ENCODE measurements at places on chromosomes 7 and 10.

GRCh38 chr10:52452600-52453493, 138.8 kb downstream of the DKK1 start:
- no peak for DNase-seq

DNA sequence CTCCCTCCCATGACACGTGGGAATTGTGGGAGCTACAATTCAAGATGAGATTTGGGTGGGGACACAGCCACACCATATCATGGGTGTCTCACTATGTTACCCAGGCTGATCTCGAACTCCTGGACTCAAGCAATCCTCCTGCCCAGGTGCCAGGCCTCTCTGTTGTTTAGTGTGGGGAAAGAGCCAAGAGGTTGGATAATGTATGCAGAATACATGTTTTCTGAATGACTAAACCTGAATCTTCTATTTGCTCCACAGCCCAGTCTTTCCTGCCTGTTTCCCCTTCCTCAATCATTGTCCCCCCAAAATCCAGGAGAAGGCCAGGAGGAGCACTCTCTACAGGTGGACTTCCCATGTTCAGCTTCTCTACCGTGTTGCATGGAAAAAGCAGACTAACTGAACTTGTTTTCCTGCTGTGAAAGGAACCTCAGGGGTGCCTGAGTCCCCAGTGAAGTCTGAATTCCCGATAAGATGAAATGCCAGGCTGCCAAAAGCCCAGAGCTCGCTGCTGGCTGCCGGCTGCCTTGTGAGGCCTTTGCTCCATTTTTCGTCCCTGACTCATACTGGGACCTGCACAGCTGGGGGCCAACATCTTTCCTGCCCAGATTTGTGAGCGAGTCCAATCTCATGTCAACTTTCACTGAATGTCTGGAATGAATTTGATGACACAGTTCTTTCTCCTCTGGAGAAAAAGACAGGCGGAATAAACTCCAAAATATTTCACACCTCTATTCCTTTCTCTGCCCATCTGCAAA, 588.0 kb downstream of the CALN1 start:
- DNase-seq: no peak

DNA sequence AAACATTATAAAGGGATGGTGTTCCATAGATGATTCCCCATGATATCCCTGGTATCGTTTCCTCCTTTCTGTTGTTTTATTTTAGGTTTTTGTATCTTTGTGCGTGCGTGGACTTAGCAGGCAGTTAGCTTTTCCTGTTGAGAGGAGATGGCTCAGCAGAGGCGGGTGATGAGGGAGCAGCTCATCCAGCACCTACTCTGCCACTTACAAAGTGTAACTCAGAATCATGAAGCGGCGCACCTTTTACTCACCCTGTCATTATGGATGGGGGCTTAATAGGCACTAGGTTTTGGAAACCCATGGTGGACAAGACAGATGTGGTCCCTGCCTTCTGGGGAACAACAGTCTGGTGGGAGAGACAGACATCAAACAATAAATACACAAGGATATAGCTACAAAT, 17.1 kb downstream of the FAM241B start:
- no peak for DNase-seq

GRCh38 chr7:68213838-68214237, 1217.2 kb downstream of the TYW1 start:
- no peak for DNase-seq

DNA sequence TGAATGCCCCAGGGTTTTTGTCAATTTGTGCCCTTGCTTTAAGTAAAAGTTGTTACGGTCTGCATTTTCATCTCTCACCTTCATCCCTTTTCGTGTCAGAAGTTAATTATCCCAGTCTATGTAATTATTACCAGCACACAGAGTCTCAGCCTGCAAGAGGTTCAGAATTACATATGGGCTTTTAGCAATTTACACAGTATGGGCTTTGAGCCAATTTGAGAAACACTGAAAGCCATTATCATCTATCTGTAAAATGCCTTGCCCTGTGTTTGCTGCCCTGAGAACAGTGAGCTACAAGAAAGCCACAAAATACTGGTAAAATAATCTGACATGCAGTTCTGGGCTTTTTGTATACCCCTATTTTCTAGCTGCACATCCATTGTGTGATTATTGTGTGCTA, 125.6 kb upstream of the STEAP4 start:
- no peak for DNase-seq

DNA sequence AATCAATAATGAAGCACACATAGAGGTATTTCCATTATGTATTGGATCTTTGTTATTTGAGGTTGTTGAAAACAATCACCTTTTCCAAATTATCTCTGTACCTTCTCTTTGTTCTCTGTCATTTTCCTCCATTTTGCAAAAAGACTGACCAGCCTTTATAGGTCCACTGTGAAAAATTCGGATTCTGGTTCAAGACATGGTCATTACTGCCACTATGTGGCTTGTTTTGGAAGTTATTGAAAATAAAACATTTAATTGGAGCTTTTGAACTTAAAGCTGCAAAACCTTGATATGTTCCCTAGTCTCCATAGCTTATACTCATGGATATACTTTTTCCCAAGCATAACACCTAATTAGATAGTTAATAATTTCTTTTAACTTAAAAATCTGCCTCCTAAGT, 1094.4 kb downstream of the NRG3 start:
- no peak for DNase-seq

GRCh38 chr10:18658271-18659124, 733 bp upstream of the ARL5B start:
- peak; percentile 21 for DNase-seq

DNA sequence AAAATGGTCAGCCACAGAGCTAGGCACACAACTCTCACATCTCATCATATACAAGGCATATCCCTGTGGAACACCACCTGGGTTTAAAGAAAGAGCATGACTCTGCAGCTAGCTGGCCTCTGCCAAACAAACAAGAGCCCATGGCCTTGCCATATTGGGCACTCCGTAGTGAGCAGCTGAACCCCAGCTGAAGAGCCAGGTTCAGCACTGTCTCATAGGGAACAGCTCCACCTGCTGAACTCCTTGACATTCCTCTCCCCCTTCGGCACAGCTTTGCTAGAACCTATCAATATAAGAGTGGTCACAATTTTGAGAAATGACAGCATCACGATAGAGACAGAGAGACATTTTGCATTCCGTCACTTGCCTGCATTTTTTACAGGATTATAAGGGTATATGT, 20.0 kb downstream of the SORCS1 start:
- DNase-seq: no peak

DNA sequence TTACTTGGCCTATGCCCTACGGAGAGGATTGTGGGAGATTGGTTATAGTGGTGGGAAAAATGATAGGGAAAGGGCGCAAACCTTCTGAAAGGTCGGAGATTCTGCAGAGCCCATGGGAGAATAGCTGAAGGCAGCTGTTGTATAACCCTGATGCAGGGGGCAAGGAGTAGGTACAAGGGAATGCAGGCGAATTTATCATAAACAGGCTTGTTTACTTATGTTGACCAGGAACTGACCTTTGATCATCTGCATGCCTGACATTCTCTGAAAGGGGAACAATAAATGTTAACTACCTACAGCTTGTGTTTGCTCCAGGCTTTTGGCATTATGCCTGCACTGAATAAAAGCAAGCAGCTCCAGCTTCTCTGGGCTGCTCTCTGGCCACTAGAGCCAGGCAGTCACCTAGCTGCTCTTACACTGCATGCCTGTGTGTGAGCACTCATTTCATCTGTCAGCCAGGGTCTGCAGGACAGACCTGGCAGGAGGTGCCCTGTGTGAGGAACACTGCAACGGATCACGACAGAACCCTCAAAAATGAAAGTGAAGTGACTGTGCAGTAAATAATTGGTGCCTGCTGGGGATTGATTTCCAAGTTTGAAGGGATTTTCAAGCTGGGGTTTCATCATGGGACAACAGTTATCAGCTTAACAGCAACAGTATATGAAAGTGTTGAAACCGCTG, 31.1 kb upstream of the ABCA13 start:
- DNase-seq: no peak

DNA sequence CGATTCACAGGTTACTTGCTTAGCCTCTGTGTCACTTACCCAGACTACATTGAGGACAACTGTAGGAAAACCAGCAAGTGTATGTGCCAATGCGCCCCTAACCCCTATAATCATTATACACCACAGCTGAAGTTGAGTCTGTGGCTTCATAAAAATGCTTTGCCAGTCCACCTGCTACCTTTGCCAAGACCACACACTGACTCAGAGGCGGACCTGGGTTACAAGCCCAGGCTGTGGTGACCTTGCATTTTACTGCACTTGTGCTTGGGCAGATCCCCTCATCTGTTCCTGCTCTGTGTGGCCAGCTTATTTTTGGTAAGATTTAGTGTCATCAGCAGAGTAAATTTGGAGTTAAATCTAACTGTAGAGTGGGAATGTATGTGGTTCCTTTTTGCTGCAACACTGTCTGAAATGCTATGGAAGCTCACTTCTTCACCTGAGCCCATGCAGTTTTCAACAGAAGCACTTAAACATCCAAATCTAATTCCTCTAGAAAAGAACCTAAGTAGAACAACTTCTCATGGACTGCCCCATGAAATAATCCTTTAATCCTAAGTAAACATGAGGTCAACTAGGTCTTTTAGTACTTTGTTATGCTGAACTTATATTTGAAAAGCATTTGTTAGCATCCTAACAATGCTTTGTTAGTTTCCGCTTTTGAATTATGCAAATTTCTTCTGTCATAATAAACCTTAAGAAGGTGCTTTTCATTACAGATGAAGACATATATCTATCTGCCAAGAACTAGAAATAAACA, 96.2 kb upstream of the AMPH start:
- no peak for DNase-seq

- DNase-seq: no peak
Measured at GRCh38 chr10:124923684-124924083, 18.2 kb upstream of the ZRANB1 start.

DNA sequence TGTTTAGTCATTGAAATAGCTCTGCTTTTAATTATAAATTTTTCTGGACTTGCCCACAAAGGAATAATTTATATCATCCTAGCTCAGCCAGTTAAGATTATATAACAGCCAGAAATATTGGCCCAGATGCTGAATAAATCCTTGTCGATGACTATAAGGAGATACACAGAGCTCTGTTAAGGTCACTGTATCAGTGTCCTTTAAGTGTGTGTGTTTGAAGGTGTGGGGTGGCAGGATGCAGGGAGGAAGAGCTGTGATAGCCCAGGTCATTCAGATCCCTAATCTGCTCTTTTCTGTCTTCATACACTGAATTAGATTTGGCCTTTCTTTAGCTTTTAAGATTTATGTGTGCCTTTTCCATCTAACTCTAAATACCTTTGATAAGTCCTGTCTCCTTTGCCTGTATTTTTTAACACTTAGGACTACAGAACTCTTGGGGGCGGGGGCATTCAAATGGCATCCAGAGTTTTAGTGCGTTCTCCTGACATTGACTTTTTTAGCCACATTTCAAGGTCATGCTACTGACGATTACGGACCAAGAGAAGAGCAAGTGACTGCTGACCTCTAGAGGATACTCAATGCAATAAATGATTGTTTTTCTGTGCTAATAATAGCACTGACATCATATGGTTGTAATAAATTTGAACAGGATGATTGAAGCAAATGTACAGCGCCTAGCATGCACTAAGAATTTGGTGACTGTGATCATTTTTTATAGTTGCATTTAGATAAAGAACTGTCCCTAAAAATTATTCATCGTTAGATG, 172.3 kb downstream of the CACNB2 start:
- DNase-seq: no peak

- DNase-seq: no peak
Measured at GRCh38 chr7:13240349-13240748, 552.9 kb downstream of the ARL4A start.

GRCh38 chr7:44383566-44383965, 58.2 kb upstream of the CAMK2B start:
- DNase-seq: no peak

- no peak for DNase-seq
Measured at GRCh38 chr7:17058568-17058967, 176.8 kb upstream of the AGR3 start.

DNA sequence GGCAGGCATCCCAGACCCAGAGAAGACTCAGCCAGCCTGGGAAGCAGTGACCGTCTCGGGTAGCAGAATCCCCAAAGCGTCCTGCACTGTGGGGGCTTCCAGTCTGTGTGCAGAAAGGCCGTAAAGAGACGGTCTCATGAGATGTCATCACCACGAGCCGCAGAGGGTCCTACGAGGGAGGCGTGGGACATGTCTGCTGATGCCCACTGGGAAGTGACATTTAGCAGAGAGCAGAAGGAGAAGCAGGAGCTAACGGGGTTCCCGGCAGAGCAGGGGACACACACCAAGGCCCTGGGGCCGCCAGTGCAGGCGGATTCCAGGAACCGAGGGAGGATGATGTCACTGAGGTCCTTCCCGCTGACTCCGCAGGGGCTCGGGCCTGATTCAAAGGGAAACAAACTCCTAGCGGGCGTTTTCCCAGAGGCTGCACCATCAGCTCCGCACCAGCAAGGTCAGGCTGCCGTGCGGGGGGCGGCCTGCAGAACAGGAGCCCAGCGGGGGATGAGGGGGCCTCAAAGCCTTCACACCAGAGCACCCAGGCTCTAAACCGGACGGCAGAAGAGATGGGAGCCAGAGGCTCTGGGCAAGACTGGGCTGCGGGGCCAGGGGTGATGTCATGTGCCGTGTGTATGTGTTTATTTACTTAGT, 85.4 kb upstream of the PDGFA start:
- no peak for DNase-seq

DNA sequence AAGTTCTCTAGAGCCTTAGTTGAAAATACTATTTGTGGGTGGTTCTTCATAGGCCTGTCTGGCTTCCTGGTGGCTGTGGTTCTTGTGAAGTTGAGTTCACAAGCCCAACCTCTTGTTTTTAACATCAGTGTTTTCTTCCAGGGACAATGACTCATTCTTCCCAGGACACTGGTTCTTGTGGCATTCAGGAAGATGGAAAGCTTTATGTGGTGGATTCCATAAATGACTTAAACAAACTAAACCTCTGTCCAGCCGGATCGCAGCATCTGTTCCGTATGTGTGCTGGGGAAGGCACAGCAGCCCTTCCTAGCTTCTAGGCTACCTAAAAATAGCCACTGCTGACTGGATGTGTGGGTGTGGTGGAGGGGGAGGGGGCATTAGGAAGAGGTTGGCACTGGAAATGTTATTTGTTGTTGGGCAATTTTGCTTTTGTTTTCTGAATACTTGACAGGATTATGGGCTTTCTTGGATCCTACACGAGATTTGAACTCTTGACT, 3.9 kb downstream of the LSMEM1 start:
- no peak for DNase-seq

DNA sequence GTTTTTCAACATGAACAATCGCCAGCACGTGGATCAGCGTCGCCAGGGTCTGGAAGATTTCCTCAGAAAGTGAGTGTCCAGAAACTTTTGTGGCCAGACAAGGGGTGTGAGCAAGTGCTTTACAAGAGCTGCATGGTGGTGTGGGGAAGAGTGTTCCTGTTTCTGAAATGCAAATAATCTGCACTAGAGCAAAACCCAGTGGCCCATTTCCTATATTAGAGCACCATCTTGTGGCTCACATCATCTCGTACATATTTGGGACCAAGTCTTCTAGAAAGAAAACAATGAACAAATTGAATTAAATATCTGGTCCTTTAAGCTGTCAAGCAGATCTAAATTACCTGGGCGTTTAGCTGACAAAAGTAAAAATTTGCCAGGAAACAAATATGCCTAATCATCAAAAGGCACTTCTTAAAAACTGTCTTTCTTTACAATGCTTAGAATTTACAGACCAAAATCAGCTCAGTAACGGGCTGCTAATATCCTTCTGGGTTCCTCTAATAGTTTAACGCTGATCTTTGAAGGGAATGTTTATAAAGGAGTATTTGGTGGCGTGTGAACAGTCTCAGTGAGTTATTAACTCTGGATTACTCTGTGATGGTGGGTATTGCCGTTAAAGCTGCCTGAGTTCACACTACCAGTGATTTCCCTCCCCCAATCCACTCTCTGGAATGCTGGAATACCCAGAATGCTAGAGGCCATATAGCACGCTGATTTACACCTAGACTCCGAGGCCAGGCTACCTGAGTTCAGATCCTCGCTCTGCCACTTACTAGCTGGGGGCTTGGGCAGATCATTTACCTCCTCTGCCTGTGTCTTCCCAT, 73.6 kb downstream of the SNX10 start:
- peak; percentile 76 for DNase-seq
